MCF 10A (cell line): ENCODE measurements at places on chromosomes 4 and X.
A peak's percentile ranks its signal among the peaks of the same experiment; 100 is the strongest.

GRCh38 chr4:113682730-113683537 lies 78.6 kb downstream of the CAMK2D start:
- no peak for DNase-seq

GRCh38 chr4:126611900-126612299 lies 1020.9 kb upstream of the INTU start:
- peak; percentile 65 for DNase-seq

GRCh38 chrX:16137416-16138107 lies 14.2 kb downstream of the GRPR start:
- no peak for DNase-seq

- no peak for DNase-seq
Measured at GRCh38 chr4:2350982-2351381, 67.5 kb downstream of the ZFYVE28 start.

DNA sequence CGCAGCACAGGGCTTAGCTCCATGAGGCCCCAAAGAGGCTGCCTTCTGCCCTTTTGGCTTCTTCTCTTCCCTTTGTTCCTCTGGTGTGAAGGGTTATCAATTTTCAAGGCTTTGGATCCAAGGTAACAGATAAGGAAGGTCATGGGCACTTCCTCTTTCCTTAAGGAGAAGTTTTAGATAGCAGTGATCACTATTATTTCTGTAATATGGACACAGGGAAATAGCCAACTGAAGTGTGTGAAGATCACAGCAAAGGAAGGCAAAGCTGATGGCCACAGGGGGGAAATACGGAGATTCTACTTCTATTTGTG lies 366.8 kb downstream of the UNC5C start:
- DNase-seq = no peak

GRCh38 chrX:96556886-96557285 lies 127.8 kb upstream of the DIAPH2 start:
- DNase-seq = no peak

DNA sequence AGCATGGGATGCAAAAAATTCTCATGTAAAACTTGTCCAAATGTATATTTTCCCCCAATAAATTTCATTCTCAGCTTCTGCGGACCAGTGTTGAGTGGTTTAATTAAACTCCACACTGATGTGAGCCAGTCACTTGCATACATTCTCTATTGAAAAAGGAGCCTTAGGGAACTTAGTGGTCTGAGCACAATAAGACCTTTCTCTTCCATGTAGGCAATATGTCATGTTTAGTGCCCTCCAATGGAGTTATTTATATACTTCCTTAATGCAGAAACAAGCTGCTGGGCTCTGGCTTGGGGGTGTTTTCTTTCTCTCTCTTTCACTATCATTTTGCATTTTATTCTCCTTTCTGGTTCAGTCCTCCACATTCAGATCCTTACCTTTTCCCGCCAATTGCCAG lies 196.9 kb downstream of the ANAPC10 start:
- no peak for DNase-seq

- no peak for DNase-seq
Measured at GRCh38 chrX:6694977-6695376, 160.1 kb upstream of the VCX3A start.

DNA sequence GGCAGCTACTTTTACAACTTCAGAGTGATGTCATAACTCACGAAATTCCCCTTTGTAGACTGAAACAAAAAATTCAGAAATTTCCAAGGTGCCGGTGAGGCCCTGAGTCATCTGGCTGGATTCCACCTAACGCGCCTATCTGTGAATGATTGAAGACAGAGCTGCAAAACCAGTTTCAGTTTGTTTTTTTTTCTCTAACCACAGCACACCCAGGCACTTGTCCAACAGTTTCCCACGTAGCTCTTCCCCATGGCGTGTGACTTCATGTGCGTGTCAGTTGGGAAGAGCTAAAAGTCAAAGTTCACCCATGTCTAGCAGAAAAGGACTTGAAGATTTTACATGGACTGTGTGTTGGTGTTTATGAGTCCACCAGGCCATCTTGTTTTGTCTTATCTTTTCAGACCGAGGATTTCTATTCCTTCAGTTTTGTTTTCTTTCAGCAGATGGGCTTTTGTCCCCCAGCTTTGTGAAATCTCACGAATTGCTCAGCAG lies 16.4 kb downstream of the TCEANC start:
- DNase-seq = peak; percentile 99

GRCh38 chrX:13852001-13852695 lies 35.3 kb upstream of the GPM6B start:
- DNase-seq = peak; percentile 55

GRCh38 chrX:107451731-107452130 lies 2.3 kb downstream of the FRMPD3 start:
- DNase-seq = no peak
